Tibial artery (tissue), 4 donors: ENCODE measurements at places on chromosomes 2 and 18.
A peak's percentile ranks its signal among the peaks of the same experiment; 100 is the strongest.

DNA sequence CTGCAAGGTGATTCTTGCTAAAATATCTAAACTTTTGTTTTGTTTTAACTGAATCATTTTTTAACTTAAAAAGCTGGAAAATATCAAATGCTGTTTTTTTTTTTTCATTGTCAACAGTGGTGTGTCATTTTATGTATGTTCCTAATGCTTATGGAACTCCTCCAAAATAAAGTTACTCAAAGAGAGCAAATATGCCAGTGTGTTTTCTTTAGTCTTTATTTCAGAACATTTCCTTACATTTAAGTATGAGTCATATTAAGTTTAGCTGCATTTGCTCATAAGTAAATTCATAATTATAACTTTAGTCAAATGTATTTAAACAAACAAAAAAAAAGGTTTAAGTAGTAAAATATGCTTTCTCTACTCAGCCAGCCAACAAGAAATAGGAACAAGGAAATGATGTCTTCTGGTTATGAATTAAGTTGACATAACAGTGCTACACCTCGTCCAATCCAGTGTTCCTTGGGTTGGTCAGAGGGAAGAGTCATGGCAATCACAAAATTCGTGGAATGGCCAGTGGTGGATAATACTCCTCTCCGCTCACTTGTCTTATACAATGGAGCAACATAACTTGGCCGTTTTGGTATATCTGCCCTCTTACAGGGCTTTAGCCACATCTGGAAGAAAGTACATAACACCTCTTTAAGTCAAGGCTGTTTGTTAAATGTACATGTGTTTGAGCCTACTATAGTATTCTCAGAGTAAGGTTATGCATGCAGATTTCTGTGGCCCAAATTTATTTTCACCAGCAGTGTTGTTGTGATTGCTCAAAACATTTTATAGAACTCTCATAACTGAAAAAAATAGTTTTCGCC lies 80.7 kb downstream of the SLC39A10 start:
- no peaks in the 10 kb centered on the region for H3K27me3 ChIP-seq
- H3K36me3 ChIP-seq: peaks cover 8% of the 10 kb centered on the region
- no peaks in the 10 kb centered on the region for H3K4me1 ChIP-seq
- H3K4me3 ChIP-seq: no peak overlapping the region
- no peak for DNase-seq

- H3K27ac ChIP-seq: no peak overlapping the region
- DNase-seq: no peak
- H3K4me3 ChIP-seq: no peak overlapping the region
- H3K4me1 ChIP-seq: no peaks in the 10 kb centered on the region
Measured at GRCh38 chr2:58479535-58480140, 238.5 kb upstream of the FANCL start.

GRCh38 chr2:173991856-173992588 lies 26.8 kb upstream of the SP3 start:
- H3K27ac ChIP-seq: peak overlapping the region; percentile 72
- peak overlapping the region; percentile 26 for H3K4me3 ChIP-seq
- H3K27me3 ChIP-seq: no peaks in the 10 kb centered on the region

- DNase-seq: peak; percentile 49
- H3K36me3 ChIP-seq: peaks cover 13% of the 10 kb centered on the region
- no peaks in the 10 kb centered on the region for H3K27me3 ChIP-seq
Measured at GRCh38 chr18:13500227-13500865, 226.0 kb downstream of the FAM210A start.

GRCh38 chr18:49015886-49016647 lies 65.3 kb upstream of the SMAD7 start:
- DNase-seq: peak; percentile 53
- peaks cover 34% of the 10 kb centered on the region for H3K4me1 ChIP-seq
- no peaks in the 10 kb centered on the region for H3K27me3 ChIP-seq

DNA sequence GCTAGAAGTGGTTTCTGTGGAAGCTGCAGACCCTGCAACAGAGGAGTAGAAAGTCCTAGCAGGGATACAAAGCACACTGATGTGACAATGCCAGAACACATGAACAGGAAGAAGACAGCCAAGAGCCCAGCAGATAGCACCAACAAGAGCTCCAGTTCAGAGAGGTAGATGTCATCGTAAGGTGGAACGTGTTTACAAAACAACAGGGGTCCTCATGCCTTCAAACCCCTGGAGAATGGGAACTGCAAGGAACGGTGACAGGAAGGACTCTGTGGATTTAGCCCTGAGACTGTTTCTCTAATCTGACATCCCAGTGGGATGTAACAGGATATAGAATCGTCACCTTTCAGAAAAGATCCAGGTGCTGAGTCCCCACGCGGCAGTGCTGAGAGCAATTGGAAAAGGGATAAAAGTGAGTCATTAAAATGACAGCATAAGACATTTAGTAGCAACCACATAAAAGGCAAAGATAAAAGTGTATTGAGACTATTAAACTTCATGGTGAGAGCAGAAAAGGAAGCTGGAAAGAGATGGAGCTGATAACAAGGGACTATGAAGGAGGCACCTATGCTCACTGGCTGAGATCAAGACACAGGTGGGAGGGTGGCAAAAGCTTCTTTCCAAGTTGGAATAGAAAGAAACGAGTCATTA lies 195.2 kb downstream of the FBXO15 start:
- H3K27ac ChIP-seq: no peak overlapping the region
- no peaks in the 10 kb centered on the region for H3K36me3 ChIP-seq
- no peak overlapping the region for H3K4me3 ChIP-seq
- DNase-seq: no peak
- no peaks in the 10 kb centered on the region for H3K4me1 ChIP-seq

GRCh38 chr2:150060341-150060740 lies 427.1 kb downstream of the RND3 start:
- no peaks in the 10 kb centered on the region for H3K27me3 ChIP-seq
- H3K4me3 ChIP-seq: no peak overlapping the region
- no peak overlapping the region for H3K27ac ChIP-seq
- no peak for DNase-seq
- H3K36me3 ChIP-seq: no peaks in the 10 kb centered on the region

DNA sequence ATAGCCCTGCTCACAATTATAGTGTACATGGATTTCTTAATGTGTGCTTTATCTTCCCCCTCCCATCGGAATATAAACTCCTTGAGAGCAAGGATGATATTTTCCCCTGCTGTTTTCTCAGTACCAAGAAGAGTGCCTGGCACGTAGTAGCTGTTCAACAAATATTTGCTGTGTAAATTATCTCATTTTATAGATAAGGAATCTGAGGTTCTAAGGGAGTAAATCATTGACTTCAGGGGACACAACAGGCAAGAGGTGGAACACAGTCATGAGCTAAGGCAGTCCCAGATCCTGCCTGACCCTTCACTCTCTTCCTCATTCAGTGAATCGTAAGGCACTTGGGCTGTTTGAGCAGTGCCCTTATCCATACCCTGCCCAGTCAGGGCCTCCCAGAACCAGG lies 187.3 kb upstream of the TNP1 start:
- no peaks in the 10 kb centered on the region for H3K27me3 ChIP-seq
- no peak overlapping the region for H3K4me3 ChIP-seq
- no peak overlapping the region for H3K27ac ChIP-seq
- no peak for DNase-seq
- H3K36me3 ChIP-seq: no peaks in the 10 kb centered on the region
- H3K4me1 ChIP-seq: peaks cover 40% of the 10 kb centered on the region

DNA sequence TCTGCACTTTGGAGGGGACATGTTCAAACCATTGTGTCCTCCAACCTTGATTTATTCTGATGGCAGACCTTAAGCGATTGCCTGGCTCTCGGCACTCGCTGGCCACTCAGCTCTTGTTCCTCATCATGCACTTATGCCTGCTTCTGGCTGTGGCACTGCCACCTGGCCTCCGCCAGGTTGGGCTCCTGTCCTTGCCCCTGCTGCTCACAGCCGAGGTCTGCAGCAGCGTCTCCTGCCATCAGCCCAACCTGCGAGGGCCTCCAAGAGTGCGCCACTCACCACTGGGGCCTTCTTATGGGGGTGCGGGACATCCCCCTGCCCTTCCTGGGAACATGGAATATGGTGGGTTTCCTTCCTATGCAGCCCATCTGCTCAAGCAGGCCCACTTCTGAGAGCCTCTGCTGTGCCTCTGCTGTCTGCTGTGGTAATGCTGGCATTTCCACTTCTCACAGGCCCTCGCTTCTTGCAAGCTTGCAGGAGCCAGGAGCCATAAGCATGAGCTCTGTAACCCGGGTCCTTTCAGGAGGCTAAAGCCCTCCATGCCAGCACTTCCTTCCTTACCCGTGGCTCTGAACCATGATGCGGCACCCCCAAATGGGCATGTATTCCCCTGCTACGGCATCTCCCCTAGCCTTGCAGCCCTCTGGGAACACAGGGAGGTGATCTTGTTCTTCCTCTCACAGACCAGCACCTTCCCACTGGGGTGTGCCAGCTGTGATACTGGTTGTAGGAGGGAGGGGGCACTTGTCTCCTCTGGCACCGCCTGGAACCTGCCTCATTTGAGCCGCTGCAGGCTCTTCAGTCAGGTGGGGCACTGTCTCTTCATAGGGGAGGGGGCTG lies 58.6 kb upstream of the HS6ST1 start:
- no peaks in the 10 kb centered on the region for H3K27me3 ChIP-seq
- no peak overlapping the region for H3K4me3 ChIP-seq
- H3K36me3 ChIP-seq: no peaks in the 10 kb centered on the region

GRCh38 chr18:54129448-54130067 lies 94.9 kb downstream of the MBD2 start:
- no peaks in the 10 kb centered on the region for H3K4me1 ChIP-seq
- no peak overlapping the region for H3K4me3 ChIP-seq
